ENCODE measurements at places on chromosomes 2 and 18. TPM values are rescaled to one million over a fixed set of nuclear protein-coding genes. Genes with fewer than 3 reads are reported as not detected.

DNA sequence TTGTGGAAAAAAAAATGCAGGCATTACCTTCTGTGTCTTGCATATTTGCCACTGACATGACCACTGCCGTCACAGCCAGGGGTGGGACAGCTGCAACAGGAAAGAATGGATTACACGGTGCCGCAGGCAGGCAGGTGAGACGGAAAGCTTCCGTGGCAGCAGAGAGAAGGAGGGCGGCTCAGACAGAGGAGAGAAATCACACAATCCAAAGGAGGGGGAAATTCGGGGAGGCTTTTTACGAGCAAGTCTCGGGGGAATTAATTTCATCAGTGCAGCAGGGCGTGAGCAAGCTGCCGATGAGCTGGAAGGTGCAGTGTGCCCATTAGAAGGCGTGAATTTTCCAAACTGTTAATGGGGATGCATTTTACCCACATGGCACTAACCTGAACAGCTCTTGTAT, 234.8 kb upstream of the PXDN start:
- H3K27ac ChIP-seq, result no peak overlapping the region
- H3K36me3 ChIP-seq, result no peaks in the 10 kb centered on the region
- no peak overlapping the region for H3K4me3 ChIP-seq
- no peaks in the 10 kb centered on the region for H3K4me1 ChIP-seq
- H3K27me3 ChIP-seq, result no peaks in the 10 kb centered on the region
- no peak for DNase-seq

DNA sequence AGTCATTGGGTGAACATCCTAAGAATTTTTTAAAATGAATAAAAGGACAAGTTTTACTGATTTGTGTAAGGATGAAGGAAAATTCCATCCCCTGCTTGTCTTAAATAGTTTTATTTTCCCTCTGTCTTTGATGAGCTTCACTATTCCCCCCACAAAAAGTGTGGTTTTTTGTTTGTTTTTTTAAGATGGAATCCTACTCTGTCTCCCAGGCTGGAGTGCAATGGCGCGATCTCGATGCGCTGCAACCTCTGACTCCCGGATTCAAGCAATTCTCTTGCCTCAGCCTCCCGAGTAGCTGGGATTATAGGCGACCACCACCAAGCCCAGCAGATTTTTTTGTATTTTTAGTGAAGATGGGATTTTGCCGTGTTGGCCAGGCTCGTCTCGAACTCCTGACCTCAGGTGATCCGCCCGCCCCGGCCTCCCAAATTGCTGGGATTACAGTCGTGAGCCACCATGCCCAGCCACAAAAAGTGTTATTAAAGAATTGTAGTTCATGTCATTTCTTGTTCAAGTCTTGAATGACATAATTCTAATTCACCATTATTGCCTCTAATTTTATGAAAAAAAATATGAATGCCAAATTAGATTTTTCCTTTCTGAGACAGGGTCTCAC, 91.7 kb downstream of the AGPS start:
- H3K4me1 ChIP-seq, result no peaks in the 10 kb centered on the region
- DNase-seq, result no peak
- H3K27ac ChIP-seq, result no peak overlapping the region
- H3K4me3 ChIP-seq, result no peak overlapping the region
- H3K27me3 ChIP-seq, result no peaks in the 10 kb centered on the region

DNA sequence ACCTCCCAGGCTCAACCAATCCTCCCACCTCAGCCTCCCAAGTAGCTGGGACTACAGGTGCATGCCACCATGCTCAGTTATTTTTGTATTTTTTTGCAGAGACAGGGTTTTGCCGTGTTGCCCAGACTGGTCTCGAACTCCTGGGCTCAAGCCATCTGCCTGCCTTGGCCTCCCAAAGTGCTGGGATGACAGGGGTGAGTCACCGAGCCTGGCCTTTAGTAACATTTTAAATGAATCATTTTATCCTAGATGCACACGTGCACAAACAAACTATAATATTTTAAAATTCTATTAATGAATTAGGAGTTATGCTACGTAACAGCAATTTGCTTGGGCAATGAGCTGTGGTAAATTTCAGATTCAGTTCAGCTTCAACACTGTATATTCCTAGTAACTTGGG, 862.5 kb upstream of the ID2 start:
- H3K36me3 ChIP-seq, result no peaks in the 10 kb centered on the region
- no peak overlapping the region for H3K27ac ChIP-seq
- H3K4me1 ChIP-seq, result no peaks in the 10 kb centered on the region
- H3K4me3 ChIP-seq, result no peak overlapping the region

DNA sequence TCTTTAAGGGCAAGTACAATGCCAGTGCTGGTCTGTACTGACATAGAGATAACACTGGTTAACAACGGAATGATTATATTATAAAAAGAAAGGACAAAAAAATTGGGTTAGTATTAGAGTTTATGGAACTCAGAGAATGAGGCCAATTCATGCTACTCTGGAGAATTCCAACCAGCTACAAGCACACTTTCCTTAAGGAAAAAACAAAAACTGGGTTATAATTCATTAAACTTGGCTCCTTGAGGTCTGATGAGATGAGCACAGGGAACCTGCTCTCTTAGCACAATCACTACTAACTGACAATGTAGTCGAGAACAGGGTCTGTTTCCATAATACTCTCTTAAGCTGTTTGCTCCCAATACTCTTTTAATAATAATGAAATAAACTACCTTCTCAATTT, 165.3 kb downstream of the NRXN1 start:
- no peak overlapping the region for H3K27ac ChIP-seq
- H3K4me3 ChIP-seq, result no peak overlapping the region
- no peaks in the 10 kb centered on the region for H3K27me3 ChIP-seq
- H3K36me3 ChIP-seq, result no peaks in the 10 kb centered on the region

ACAA2 gene
- 101 TPM for total RNA-seq

- H3K4me3 ChIP-seq, result no peak overlapping the region
- no peak overlapping the region for H3K27ac ChIP-seq
- no peak for DNase-seq
- no peaks in the 10 kb centered on the region for H3K36me3 ChIP-seq
- no peaks in the 10 kb centered on the region for H3K4me1 ChIP-seq
Observed at GRCh38 chr2:216188956-216189355, 79.8 kb downstream of the XRCC5 start.

DNA sequence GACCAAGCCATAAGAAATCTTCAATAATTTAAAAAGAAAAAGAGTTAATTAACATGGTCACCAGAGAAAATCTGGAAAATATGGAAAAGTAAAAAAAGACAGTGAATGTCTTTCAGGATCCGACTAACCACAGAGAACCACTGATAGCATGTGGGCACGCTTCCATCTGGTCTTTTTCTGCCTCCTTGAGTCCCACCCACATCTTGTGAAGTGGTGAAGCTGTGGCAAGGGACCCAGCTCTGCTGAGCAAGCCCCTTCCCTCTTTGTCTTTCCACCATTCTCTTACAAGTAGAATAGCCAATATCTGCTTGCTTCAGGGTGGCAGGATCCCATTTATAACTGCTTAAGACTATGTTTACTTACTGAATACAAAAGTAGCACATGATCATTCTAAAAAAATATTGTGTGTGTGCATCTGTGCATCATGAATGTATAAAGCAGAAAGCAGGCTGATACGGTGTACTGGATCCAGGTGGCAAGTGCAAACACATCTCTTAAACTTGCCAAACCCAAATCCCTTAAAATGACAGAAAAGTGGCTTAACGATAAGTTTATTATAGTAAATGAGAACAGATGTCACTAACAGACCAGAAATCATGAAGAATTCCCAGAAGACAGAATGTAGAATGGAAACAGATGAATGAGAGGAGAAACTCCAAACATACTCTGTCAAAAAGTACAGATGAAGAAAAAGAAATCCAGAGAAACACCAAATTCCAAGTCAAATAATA, 52.3 kb downstream of the FOXI3 start:
- no peaks in the 10 kb centered on the region for H3K36me3 ChIP-seq
- H3K27me3 ChIP-seq, result no peaks in the 10 kb centered on the region
- H3K27ac ChIP-seq, result no peak overlapping the region

ASXL3 gene
- 1.5 TPM for total RNA-seq

GRCh38 chr2:224062481-224063297, 23.6 kb upstream of the SERPINE2 start:
- no peaks in the 10 kb centered on the region for H3K36me3 ChIP-seq
- H3K4me3 ChIP-seq, result no peak overlapping the region
- no peaks in the 10 kb centered on the region for H3K27me3 ChIP-seq
